ENCODE measurements at places on chromosomes 16 and 17. TPM values are rescaled to one million over a fixed set of nuclear protein-coding genes. Genes with fewer than 3 reads are reported as not detected.
A peak's percentile ranks its signal among the peaks of the same experiment; 100 is the strongest.

GRCh38 chr17:50127697-50128361 is 2.1 kb downstream of the SAMD14 start:
- H3K4me3 ChIP-seq: no peak overlapping the region
- no peaks in the 10 kb centered on the region for H3K36me3 ChIP-seq
- no peaks in the 10 kb centered on the region for H3K27me3 ChIP-seq
- peak overlapping the region; percentile 52 for H3K27ac ChIP-seq
- peaks cover 12% of the 10 kb centered on the region for H3K4me1 ChIP-seq

DNA sequence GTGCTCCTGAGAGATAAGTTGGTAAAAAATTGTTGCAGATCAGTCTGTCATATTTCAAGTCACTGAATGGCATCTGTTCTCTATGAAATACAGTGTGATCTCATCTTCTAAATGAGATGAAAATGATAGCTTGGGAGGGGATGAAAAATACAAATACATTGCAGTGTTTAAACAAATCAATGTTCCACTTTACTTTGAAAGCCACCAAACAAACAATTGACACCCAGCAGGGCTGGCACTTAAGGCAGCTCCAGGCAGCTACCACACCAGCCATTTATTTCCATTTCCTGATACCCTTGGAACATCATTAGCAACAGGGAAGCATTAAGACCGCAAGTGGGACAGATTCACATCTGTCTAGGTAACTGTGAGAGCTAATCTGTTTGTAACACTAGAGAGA is 827.6 kb upstream of the KIF2B start:
- H3K4me3 ChIP-seq: no peak overlapping the region
- no peak overlapping the region for H3K27ac ChIP-seq
- H3K27me3 ChIP-seq: no peaks in the 10 kb centered on the region
- no peaks in the 10 kb centered on the region for H3K4me1 ChIP-seq

The TAC4 gene
- not detected for total RNA-seq

GRCh38 chr17:63611354-63611753 is 10.7 kb downstream of the TACO1 start:
- H3K4me3 ChIP-seq: no peak overlapping the region
- peaks cover 34% of the 10 kb centered on the region for H3K36me3 ChIP-seq
- DNase-seq: no peak
- no peak overlapping the region for H3K27ac ChIP-seq
- no peaks in the 10 kb centered on the region for H3K4me1 ChIP-seq

GRCh38 chr17:17525311-17525710 is 29.1 kb upstream of the RASD1 start:
- peaks cover 5% of the 10 kb centered on the region for H3K4me1 ChIP-seq
- H3K4me3 ChIP-seq: no peak overlapping the region
- H3K36me3 ChIP-seq: no peaks in the 10 kb centered on the region
- DNase-seq: no peak

The DDX5 gene
- 315 TPM for total RNA-seq

- DNase-seq: no peak
- H3K27me3 ChIP-seq: no peaks in the 10 kb centered on the region
- H3K27ac ChIP-seq: no peak overlapping the region
- peaks cover 49% of the 10 kb centered on the region for H3K36me3 ChIP-seq
- no peaks in the 10 kb centered on the region for H3K4me1 ChIP-seq
These were observed 45.5 kb downstream of the ZCCHC14 start for GRCh38 chr16:87447323-87447722.

- H3K4me3 ChIP-seq: no peak overlapping the region
- no peak for DNase-seq
- peaks cover 11% of the 10 kb centered on the region for H3K4me1 ChIP-seq
- no peak overlapping the region for H3K27ac ChIP-seq
- H3K27me3 ChIP-seq: no peaks in the 10 kb centered on the region
- H3K36me3 ChIP-seq: no peaks in the 10 kb centered on the region
These were observed 123.2 kb downstream of the PITPNC1 start for GRCh38 chr17:67500261-67500660.

The PCYT2 gene
- total RNA-seq: 29.0 TPM

DNA sequence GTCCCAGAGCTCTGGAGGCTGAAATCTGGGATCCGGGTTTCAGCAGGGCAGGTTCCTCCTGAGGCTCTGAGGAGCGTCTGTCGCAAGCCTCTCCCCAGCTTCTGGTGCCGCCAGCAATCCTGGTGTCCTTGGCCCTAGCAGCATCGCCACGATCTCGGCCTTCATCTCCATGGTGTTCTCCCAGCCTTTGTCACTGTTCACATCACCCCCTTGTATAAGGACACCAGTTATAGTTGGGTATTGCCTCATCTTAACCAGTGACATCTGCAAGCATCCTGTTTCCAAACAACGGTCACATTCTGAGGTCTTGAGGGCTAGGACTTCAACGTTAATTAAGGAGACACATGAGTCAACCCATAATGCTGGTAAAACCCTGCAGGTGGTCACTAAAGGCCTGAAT is 2.8 kb upstream of the PPP1R27 start:
- no peak overlapping the region for H3K27ac ChIP-seq
- no peaks in the 10 kb centered on the region for H3K36me3 ChIP-seq

DNA sequence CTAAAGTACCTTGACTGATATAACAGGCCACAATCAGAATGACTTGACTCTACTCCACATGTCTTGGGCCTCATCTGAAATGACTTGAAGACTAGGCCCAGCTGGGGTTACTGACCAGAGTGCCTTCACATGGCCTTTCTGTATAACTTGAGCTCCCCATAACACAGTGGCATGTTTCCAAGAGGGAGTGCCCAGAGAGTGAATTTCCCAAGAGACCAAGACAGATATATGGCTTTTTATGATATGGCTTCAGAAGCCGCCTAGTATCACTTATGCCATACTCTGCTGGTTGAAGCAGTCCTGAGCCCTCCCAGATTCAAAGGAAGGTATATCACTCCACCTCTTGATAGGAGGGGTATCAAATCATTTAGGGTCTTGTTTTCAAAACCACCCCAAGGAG is 357.5 kb upstream of the EEF2KMT start:
- DNase-seq: no peak
- H3K4me1 ChIP-seq: no peaks in the 10 kb centered on the region
- H3K27ac ChIP-seq: no peak overlapping the region
- no peaks in the 10 kb centered on the region for H3K27me3 ChIP-seq

GRCh38 chr17:73586275-73586832 is 57.9 kb downstream of the SDK2 start:
- H3K27ac ChIP-seq: no peak overlapping the region
- H3K36me3 ChIP-seq: no peaks in the 10 kb centered on the region
- DNase-seq: no peak
- H3K4me1 ChIP-seq: no peaks in the 10 kb centered on the region
- no peaks in the 10 kb centered on the region for H3K27me3 ChIP-seq

GRCh38 chr17:33753452-33753851 is 460.4 kb upstream of the ASIC2 start:
- peaks cover 4% of the 10 kb centered on the region for H3K4me1 ChIP-seq
- H3K27me3 ChIP-seq: no peaks in the 10 kb centered on the region
- no peak overlapping the region for H3K4me3 ChIP-seq
- H3K36me3 ChIP-seq: no peaks in the 10 kb centered on the region

DNA sequence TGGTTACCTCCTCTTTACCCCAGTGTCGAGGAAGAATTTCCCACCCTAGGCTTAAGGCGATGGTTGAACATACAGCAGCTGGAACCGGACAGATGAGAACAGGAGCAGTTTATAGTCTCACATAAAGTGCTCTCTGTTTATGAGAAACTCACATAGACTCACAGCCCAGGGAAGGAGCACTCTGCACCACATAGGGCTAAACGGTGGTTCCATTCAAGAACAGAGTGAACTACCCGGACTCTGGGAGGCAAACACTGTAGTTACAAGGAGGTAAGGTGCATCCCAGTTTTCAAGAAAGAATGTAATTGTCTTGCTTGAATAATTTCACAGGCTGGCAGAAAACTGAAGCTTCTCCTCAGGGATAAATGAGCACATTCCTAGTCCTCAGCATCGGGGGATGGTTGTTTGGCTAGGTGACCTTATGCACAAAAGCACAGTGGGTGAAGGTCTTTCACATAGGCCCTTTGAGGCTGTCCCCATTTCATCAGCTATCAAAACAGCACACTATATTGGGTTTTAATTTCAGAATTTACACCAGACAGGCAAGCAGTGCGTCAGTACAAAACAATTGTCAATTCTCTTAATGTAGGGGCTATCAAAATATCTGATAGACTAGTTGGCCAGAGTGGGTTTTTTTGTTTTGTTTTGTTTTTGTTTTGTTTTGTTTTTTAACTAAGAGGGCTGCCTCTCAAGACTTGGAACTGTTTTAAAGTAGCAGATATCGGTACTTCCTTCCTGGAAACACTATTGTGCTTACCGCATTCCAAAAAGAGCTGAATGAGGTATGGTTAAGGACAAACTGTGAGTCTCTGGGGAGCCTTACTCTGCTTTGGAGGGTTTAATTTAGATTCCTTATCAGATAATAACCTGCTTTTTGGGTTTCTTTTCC is 918.1 kb upstream of the CDH8 start:
- H3K36me3 ChIP-seq: no peaks in the 10 kb centered on the region
- DNase-seq: no peak
- H3K27ac ChIP-seq: no peak overlapping the region
- H3K4me3 ChIP-seq: no peak overlapping the region

GRCh38 chr17:21545064-21545463 is 147.3 kb upstream of the KCNJ18 start:
- no peak for DNase-seq
- H3K4me1 ChIP-seq: no peaks in the 10 kb centered on the region
- H3K36me3 ChIP-seq: no peaks in the 10 kb centered on the region

Data from adrenal gland (tissue), 19 donors.